ENCODE measurements at places on chromosomes 2 and 18. TPM values are rescaled to one million over a fixed set of nuclear protein-coding genes. Genes with fewer than 3 reads are reported as not detected.

GRCh38 chr2:16413285-16413684, 252.3 kb downstream of the CYRIA start:
- no peaks in the 10 kb centered on the region for H3K36me3 ChIP-seq
- no peak for DNase-seq

DNA sequence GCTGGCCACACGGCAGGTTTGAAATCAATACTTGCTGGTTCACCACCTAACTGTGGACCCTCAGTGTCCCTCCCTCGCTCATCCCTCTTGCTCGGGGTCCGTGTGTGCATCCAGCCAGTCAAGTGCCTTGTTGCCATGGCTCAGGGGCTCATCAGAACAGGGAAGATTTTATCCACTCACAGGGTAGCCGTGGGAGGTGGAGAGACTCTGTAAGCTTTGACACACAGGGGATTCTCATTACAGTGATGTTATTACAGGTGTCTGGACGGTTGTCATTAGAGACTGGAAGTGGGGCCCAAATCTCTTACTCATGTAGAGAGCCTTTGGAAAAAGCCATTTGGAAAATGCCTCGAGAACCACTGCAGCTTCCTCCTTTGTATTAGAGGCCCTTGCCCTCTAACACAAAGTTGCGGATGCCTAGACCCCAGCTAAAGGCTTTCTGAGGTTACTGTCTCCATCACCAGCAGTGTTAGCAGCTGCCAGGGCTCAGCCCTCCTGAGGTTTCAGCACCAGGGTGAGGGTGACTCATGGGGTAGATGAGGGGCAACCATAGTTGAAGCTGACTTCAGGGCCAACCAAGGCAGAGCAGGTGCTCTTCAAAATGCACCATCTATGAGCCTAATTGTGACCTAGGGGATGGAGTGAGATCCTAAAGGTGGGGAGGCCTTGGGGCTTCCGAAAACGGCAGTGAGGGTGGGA, 195.6 kb downstream of the CLIP4 start:
- H3K27me3 ChIP-seq, result no peaks in the 10 kb centered on the region
- H3K36me3 ChIP-seq, result no peaks in the 10 kb centered on the region
- no peak for DNase-seq
- no peaks in the 10 kb centered on the region for H3K4me1 ChIP-seq
- H3K27ac ChIP-seq, result no peak overlapping the region

The CAD gene
- total RNA-seq, result 85.9 TPM

The APOB gene
- not detected for total RNA-seq

DNA sequence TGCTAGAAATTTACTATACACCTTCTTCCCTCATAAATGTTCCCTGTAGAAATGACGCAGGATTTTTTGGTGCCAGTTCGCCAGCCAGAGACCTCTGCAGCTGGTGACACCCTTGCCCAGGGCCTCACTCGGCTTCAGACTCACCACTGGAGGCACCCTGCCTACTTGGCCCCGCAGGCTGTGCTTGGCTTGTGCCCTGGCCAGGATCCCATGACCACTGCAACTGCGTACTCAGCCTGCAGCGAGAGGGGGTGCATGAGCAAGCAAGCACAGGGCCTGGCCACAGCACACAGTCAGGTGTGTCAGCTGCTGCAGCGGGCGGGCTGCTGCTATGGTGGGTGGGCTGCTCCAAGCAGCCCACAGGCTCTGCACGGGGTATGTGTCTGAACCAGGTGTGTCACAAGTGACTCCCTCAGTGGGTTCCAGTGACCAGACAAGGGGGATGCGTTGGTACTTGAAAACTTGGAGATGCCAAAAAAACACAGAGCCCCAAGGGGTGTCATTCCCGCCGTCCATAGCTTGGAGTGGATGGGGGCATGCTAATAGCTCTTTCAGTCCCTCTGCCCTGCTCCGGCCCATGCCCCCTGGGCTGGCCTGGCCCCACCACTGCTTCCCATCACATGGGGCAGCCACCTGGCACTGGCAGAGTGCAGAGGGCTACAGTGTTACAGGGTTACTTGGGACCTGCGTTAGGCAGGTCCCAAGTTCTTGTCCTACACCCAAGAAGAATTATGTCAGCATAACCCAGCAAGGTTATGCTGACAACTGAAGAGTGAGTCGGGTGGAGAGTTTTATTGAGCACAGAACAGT, 46.6 kb upstream of the TANC1 start:
- no peaks in the 10 kb centered on the region for H3K27me3 ChIP-seq
- no peak overlapping the region for H3K27ac ChIP-seq
- H3K36me3 ChIP-seq, result no peaks in the 10 kb centered on the region
- H3K4me1 ChIP-seq, result peaks cover 27% of the 10 kb centered on the region

GRCh38 chr2:120421126-120421829, 75.3 kb downstream of the INHBB start:
- no peak for DNase-seq
- no peaks in the 10 kb centered on the region for H3K27me3 ChIP-seq
- H3K4me1 ChIP-seq, result no peaks in the 10 kb centered on the region
- no peaks in the 10 kb centered on the region for H3K36me3 ChIP-seq
- no peak overlapping the region for H3K4me3 ChIP-seq
- no peak overlapping the region for H3K27ac ChIP-seq

- DNase-seq, result peak; percentile 57
- no peak overlapping the region for H3K27ac ChIP-seq
- no peaks in the 10 kb centered on the region for H3K27me3 ChIP-seq
- no peaks in the 10 kb centered on the region for H3K4me1 ChIP-seq
- H3K36me3 ChIP-seq, result no peaks in the 10 kb centered on the region
Measured at GRCh38 chr18:5073026-5073944, 123.8 kb downstream of the AKAIN1 start.

The IL37 gene
- total RNA-seq, result 2.6 TPM

DNA sequence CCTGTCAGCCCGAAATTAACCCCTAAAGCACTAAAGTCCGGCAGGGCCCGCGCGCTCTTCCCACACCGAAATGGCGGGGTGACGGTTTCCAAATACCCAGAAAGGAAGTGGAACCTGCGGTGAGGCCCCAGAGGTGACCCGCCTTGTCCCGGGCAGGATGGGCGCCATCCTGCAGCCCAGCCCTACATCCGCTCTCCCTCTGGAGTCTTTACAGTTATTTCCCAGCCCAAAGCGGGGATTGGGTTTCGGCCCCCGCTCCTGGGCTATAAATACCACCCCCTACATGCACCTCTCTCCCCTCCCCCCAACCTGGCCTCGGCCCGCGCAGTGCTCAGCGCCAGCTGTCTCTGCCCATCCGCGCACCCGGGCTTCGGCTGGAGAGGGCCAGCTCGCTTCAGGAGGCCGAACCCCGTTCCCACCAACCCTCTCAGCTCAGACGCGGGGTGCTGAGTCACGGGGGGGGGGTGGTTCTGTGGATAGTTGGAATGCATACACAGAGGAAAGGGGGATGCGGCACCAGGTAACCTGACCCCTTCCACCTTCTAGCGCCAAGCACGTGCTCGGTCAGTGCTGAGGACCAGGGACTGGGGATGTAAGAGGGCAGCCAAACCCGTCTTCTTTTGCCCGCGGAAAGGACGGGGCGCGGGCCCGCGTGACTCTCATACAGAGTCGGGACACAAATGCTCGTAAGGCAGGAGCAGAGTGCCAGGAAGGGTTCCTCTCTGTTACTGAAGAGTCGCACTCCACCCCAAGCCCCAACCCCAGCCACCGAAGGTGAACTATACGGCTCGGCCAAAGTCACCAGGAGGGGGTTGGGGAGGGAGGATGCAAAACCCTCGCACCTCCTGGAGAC, at the start of gene TUBA4B:
TUBA4B (plus strand) TSS at position 344 of the 853 bp plus-strand sequence; CDS start at position 509, 165 bp downstream.
- H3K36me3 ChIP-seq, result peaks cover 9% of the 10 kb centered on the region
- peak within 1 kb of the TSS; percentile 74 for H3K4me3 ChIP-seq
- DNase-seq, result peak; percentile 42
- H3K27me3 ChIP-seq, result no peaks in the 10 kb centered on the region
- H3K27ac ChIP-seq, result peak within 1 kb of the TSS; percentile 33

The CD226 gene
- total RNA-seq, result 0.69 TPM

The EVA1A gene
- total RNA-seq, result 70.8 TPM

The GNAL gene
- 0.23 TPM for total RNA-seq

GRCh38 chr2:145751155-145751554, 1231.2 kb upstream of the ZEB2 start:
- H3K4me3 ChIP-seq, result no peak overlapping the region
- H3K36me3 ChIP-seq, result no peaks in the 10 kb centered on the region
- H3K27me3 ChIP-seq, result no peaks in the 10 kb centered on the region
- H3K4me1 ChIP-seq, result peaks cover 30% of the 10 kb centered on the region

DNA sequence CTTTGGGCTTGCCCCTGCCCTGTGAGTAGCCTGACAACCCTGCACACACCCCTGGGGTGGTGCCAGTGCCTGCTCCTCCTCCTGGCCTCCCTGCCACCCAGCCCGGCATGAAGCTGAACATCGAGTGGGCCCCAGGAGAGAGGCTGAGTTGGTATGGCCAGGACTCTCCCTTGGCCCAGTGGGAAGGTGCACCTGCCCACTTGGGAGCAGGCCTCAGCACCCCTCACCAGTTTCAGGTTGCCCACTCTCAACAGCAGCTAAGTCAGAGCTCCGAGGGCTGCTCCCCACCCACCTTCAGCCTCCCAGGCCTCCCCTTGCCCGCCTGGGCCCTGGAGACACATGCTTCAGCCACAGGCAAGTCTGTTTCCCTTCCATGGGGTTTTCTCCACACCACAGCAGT, 203.1 kb downstream of the KLHL29 start:
- no peaks in the 10 kb centered on the region for H3K27me3 ChIP-seq
- no peak overlapping the region for H3K4me3 ChIP-seq
- H3K27ac ChIP-seq, result no peak overlapping the region
- DNase-seq, result no peak

All from PC-3 (cell line).